Activated T-helper 1 cell treated with anti-CD3 and anti-CD28 coated beads, Interleukin-12 subunit alpha, Interleukin-12 subunit beta, Interleukin-2, Interleukin-4 antibody, amounts not matched to agents 30 ng/mL and 10 ng/mL and 1 ng/mL, durations not matched to agents 14 hours and 24 hours and 36 hours (primary cell): ENCODE measurements at places on chromosomes 12 and 14. TPM values are rescaled to one million over a fixed set of nuclear protein-coding genes. Genes with fewer than 3 reads are reported as not detected.

Gene PLCZ1
- not detected in 2 replicates for total RNA-seq

GRCh38 chr12:24600996-24601395, 347.9 kb downstream of the BCAT1 start:
- DNase-seq: no peak

Gene IAPP
- not detected in 2 replicates for total RNA-seq

- DNase-seq: no peak
These were observed 201.6 kb upstream of the KITLG start for GRCh38 chr12:88781909-88782308.

Gene LRP1-AS
- total RNA-seq: not detected in 2 replicates

GRCh38 chr14:69968681-69969080, 89.5 kb downstream of the SMOC1 start:
- DNase-seq: no peak

DNA sequence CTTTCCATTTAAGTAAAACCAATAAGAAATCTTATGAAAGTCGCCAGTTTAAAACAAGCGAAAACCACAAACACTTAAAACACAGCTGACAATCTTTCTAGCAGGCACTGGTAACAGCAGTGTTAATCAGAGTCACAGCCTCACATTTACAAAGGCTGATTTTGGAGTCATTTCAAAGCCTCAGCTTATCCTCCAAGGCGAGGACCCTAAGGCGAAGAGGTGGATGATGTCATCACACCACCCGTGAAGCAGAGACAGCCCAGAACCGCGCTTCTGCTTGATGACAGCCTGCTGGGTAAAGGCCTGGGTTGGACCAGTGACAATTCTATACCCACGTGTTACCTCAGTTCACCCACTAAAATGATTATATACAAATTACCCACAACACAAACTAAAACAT, 10.1 kb downstream of the GOLGA3 start:
- DNase-seq: no peak

- no peak for DNase-seq
These were observed 918 bp downstream of the LIN7A start for GRCh38 chr12:80936642-80937390.

DNA sequence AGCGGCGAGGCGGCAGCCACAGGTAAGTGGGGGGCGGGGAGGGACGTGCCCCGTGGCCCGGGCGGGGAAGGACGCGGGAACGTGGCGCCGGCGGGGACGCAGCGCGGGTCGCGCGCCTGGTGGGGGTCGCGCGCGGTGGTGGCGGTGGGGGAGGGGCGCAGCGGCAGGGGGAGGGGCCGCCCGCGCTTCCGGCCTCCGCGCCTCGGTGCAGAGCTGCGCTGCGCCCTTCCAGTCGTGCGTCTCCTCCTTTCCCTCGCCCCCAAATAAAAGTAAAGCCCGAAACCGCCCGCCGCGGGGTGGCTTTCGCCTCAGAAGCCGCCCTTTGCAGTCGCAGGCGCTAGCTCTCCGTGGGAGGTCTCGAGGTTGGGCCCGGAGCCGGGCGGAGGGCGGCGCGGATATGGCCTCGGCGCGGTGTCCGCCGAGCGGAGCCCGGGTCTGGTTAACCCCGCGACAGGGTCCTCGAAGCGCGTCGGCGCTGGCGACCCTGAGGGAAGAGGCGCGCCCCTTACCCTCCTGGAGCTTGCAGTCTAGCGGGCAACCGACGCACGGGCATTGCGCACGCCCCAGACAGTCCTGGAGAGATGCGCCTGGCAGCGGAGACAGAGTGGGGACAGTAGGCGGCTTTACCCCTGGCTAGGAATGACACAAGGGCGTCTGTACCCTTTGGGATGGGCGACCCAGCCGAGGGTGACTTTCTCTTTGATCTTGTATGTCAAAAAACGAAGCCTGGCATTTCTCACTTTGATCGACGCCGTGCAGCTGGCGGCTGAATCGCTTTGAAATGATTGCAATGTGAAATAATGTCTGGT, 589 bp downstream of the ATF1 start:
- DNase-seq: peak; percentile 70

DNA sequence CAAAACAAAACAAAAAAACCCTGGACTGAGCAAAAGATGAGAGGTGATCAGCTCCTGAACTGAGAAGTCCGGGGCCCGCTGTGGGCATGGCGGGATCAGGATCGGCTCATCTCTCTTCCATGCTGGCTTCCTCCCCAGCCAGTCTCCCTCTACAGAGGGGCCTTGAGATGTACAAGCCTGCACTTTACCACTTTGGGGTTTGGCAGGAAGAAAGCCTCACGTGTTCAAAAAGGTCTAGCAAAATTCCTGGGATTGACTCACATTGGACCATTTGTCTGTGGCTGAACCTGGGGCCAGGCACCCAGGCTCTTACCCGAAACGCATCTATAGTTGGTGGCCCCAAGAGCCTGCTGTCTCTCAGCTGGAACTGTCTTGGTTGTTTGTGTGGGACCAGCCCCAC, 89.0 kb downstream of the SLC24A4 start:
- DNase-seq: no peak

DNA sequence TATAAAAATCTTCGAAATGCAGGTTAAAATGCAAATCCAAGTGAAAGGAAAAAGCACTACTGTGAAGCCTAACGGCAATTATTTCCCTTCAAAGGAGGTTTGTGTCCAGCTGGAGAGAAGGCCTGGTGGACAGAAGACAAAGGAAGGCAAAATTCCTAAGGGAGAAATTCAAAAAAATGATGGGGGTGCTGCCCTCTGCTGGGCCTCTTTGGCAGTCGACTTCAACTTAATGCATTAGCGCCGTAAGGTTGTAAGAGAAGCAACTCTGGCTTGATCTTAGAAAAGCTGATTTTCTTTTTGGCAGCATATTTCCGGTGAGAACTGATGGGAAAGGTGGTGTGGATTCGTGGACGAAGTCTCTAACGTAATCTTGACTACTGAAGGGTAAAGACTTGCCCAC, 34.3 kb upstream of the CHFR start:
- DNase-seq: no peak

GRCh38 chr12:45773747-45774146, 44.2 kb downstream of the ARID2 start:
- no peak for DNase-seq

DNA sequence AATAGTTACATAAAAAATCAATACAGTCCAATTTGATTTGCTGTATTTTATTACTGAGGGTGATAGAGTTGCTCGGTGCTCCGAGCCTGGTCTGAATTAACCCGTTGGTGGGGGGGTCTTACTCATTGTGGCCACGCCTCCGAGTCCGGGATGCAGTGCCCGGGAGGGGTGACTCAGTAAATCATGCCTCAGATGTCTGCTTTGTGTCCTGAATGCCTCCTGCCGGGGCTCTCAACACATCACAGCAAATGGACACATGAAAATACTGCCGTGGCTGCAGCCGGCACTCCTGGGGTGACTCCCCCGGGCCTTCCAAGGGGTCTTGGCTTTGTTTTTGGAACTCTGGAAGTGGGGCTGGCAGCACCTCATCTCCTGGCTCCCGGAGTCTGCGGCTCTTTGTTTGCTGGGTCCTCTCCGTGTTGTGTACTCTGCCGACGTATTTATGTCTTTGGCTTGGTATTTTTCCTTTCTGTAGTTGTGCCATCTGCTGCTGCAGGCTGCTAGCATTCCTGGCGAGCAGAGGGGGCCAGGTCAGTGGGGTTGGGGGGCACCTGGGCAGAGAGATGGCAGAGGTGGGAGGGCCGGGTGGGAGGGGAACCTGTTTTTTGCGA, 129.0 kb downstream of the AACS start:
- DNase-seq: no peak

DNA sequence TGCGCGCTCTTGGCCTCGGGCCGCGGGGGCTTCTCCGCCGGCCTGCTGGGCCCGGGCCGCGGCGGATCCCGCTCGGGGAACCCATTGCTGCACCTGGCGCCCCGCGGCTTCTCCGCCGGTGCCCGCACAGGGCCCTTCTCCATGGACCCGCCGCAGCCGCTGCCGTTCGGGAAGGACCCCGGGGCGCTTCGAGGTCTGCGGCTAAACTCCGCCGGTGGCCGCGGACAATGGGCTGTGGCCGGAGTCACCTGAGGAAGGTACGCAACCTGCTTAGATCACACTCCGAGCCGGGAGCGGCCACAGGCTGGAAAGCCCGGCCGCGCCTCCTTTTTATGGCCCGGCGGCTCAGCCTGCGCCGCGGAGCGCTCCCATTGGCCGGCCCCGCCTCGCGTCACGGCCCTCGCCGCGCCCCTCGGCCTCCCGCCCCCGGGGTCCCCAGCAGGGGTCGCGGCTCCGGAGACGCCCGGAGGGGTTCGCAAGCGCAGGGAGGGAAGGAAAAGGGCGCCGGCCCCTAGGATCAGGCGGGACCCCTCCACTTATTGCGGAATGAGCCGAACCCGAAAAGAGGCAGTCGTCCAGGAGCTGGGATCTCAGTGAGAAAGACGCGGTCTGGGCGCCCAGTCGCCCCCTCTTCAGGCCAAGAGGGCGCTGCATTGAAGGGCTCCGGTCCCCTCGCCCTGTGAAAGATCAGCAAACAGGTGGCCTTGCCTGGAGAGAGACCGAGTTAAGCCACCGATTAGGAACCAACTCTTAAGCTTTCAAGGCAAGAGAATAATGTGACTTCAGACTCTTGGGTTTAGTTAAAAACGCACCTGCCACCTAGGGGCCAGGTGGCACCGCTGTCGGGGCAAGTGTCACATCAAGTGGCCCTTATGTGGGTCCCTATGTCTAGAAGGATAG, at the start of gene GCH1:
Gene GCH1 (minus strand): TSS at position 306 of the 900 bp plus-strand sequence. CDS start 163 bp downstream, at position 143.
- peak; percentile 81 for DNase-seq

- no peak for DNase-seq
These were observed 29.1 kb downstream of the MTHFD1 start for GRCh38 chr14:64417055-64417770.
